ENCODE measurements at places on chromosomes 4 and X.

DNA sequence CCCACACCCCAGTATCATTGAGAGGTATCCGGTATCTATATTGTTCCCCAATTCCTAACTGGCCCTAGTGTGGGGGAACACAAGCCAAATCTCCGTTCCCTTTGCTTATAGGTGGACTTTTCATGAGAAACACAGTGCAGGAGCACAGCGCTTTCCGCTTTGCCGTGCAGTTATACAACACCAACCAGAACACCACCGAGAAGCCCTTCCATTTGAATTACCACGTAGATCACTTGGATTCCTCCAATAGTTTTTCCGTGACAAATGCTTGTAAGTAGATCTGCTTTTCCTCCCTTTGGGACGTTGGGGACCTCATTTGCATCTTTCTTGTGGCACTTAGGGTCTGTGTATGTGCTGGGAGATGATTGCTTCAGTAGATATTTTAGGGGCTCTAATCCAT lies 1.6 kb downstream of the GRIA3 start:
- no peak for DNase-seq

- DNase-seq: no peak
These were observed 8.9 kb upstream of the P2RY8 start for GRCh38 chrX:1545776-1546408.

DNA sequence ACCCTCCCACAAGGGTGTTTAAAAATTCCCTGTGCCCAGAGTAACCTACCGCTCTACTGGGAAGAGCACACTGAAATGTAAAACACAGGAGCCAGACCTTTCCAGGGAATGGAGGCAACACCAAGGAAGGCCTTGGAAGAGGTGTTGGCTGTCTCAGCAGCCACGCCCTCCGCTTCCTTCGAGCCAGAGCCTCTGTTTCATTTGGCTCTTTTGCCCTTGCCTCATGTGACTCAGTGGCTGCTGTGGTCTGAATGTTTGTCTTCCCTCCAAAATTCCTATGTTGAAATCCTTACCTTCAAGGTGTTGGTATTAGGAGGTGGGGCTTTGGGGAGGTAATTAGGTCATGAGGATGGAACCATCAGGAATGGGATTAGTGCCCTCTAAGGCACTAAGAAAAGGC lies 11.3 kb downstream of the SCD5 start:
- DNase-seq: no peak

DNA sequence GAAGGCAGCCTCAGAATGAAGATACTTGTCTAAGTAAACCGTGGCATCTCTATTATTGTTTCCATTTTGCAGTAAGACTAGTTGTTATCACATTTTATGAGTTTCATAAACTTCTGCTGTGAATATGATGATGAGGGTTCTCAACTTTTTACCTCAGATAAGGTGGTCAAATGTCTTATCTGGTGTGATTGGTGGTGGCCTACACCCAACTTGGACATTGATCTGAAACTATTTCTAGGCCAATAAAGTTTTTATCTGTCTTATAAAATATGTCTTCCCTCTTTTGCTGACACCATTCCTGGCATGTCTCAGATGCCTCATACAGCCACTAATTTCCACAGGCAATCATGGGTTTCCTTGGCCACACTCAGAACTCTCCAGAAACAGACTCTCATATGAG lies 480.3 kb upstream of the NR3C2 start:
- no peak for DNase-seq

DNA sequence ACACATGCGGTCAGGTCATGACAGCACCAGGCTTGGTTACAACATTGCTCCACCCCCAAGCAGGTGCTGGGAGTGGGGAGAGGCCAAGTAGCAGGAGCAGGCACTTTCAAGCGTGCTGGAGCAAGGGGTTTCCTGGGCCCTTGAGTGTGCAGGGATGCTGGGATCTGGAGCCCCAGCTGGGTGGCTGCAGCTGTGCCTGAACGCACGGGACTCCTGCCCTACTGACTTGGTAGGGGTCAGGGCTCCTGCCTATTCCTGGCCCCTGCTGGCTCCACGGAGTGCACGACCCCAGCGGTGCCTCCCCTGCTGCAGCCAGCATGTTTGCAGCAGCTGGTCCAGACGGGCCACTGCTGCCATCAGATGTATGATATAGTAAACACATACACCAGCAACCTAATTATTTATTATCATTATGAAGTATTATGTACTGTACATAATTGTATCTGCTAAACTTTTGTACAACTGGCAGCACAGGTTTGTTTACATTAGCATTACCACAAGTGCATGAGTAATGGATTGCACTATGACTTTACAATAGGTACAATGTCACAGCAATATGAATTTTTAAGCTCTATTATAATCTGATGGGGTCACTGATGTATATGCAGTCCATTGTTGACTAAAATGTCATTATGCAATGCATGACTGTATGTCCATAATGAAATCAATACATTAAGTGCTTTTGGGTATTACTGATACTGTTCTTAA lies 620.6 kb downstream of the RAPGEF2 start:
- no peak for DNase-seq

GRCh38 chr4:142282870-142283431 lies 563.1 kb downstream of the INPP4B start:
- no peak for DNase-seq

GRCh38 chr4:159904906-159905305 lies 802.0 kb downstream of the RAPGEF2 start:
- DNase-seq: no peak

GRCh38 chrX:109911046-109911445 lies 91.9 kb upstream of the TMEM164 start:
- DNase-seq: no peak

- DNase-seq: no peak
These were observed 616 bp downstream of the MAML3 start for GRCh38 chr4:140153419-140153717.
